Fibroblast of villous mesenchyme (primary cell): ENCODE measurements at places on chromosomes 5 and 9. TPM values are rescaled to one million over a fixed set of nuclear protein-coding genes. Genes with fewer than 3 reads are reported as not detected.
A peak's percentile ranks its signal among the peaks of the same experiment; 100 is the strongest.

DNA sequence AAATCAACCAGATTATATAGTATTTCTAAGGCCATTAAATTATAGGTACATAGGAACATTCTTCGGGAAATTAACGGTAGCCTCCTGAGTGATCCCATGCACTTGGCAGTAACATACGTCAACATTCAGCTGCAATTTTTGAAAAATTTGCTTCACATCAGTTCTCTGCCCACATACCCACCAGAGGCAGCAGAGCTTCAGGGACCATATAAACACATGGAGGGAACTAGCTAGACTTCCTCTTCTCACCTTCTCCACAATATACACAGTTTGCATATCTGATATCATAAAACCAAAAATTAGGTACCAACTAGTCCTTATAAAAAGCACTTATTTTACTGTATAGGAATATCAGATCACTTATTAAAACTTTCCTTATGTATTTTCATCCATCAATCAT is 4.8 kb downstream of the PSIP1 start:
- DNase-seq, result no peak

GRCh38 chr5:36938129-36938528 is 61.6 kb downstream of the NIPBL start:
- DNase-seq, result no peak

GRCh38 chr5:138523406-138523805 is 19.6 kb downstream of the ETF1 start:
- DNase-seq, result no peak

DNA sequence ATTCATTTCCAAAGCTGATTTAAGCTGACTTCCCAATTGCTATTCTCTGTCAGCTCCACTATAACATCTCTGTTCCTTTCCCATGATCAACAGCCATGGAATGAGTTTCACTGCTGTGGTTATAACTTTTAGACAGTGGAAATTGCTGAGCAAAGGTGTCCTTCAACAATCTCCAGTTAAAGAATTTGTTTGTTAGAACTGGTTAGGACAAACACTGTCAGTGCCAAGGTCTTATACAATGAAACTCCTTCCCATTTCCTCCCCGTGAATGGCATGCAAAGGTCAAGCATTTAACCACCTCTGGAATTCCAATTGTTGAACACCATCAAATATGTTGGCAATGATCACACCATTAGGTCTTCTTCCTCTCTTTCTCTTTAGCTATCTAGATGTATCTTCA is 45.7 kb upstream of the GHR start:
- DNase-seq, result no peak

Gene STC2
- 157 and 195 TPM in 2 replicates for total RNA-seq

- no peak for DNase-seq
Observed at GRCh38 chr5:58348996-58349728, 110.7 kb downstream of the PLK2 start.

Gene ANKRD34B
- not detected in 2 replicates for total RNA-seq

DNA sequence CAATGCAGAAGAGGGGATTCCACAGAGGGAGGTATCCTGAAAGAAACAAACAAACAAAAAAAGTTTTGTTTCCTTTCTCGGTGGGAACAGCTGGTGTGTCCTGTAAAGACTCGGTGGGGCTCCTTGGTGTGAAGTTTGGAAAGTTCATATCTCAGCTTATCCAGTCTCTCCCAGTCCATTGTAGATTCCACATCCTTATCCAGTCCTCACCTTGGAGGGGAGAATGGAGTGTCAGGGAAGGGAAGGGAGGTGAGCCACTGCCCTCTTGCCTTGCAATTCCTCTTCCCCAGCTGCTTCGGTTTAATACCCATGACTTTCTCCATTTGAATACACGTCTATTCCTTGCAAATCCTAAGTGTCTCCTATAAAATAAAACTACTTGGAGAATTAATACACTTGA is 234.5 kb downstream of the NFIB start:
- DNase-seq, result no peak

Gene IL9
- total RNA-seq, result not detected in 2 replicates

- peak; percentile 69 for DNase-seq
Observed at GRCh38 chr5:174501461-174502069, 222.8 kb upstream of the MSX2 start.

DNA sequence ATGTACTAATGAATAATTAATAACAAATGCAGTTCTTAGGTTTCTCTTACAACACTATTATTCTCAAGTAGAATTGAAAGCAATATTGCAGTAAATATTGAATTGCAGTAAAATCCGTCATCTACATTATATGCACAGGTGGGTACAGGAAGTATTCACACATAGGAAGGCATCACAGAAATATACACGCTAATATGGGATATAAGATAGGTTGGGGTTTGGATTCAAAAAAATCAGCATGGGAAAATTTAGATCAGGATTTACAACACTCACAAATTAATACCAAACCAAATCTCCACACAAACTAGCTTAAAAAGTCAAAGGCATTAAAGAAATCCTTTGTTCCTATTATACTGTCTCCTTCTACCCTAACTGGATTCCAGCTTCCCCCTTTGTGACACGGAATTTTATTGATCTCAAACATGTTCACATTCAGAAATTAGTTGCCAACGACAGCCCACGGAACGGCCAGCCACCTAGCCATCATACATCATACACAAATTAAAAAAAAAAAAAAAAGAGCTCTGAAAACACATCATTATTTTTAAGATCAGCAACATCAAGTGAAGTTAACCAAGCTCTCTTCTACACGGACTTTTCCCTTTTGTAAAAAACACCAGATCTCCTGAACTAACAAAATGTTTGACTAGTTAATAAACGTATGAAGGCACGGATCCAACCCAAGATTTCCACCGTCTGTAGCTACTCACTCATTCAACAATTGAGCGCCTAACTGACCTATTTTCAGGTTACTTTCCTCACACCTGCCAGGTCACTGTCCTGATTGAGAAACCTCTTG is 2.2 kb downstream of the NR6A1 start:
- DNase-seq, result peak; percentile 36

Gene CCL27
- total RNA-seq, result not detected in 2 replicates

Gene UBE2R2
- 20.3 and 20.6 TPM in 2 replicates for total RNA-seq

DNA sequence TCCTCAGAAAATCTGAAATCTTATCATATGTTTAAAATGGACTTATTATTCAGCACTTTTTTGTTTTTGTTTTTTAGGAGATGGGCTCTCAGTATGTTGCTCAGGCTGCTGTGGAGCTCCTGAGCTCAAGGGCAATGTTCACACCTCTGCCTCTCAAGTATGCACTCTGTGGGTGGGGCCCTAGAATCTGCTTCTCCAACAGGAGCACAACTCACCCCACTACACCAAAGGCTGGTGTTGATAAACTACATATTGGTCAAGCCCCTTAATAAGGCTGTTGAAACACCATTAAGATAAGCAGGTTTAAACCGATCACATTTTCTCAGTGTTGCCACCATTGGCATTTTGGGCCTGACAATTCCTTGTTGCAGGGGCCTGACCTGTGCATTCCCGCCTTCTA is 131.6 kb downstream of the FANCC start:
- DNase-seq, result no peak

Gene RANBP3L
- 0.32 and 1.3 TPM in 2 replicates for total RNA-seq

DNA sequence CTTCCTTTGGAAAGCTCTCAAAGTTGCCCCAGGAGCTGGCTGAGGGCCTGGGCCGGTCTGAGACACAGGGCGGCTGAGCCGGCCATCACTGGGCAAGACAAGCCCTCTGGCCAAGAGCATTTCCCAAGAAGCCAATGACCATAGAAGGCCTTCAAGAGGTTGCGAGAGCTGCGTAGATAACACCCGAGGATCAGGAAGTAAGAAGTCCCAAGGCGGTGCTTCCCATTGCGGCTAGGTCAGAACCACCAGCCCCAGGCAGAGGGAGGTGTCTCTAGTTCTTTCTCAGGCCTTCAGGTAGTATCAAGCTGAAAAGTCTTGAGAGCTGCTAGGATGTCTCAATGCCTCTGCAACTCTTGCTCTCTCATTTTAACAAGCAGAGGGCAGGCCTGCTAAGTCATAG is 54.0 kb upstream of the C5orf58 start:
- no peak for DNase-seq

- no peak for DNase-seq
Observed at GRCh38 chr9:130029223-130029973, 13.6 kb downstream of the FNBP1 start.

Gene ZNF879
- total RNA-seq, result 2.6 and 5.6 TPM in 2 replicates

DNA sequence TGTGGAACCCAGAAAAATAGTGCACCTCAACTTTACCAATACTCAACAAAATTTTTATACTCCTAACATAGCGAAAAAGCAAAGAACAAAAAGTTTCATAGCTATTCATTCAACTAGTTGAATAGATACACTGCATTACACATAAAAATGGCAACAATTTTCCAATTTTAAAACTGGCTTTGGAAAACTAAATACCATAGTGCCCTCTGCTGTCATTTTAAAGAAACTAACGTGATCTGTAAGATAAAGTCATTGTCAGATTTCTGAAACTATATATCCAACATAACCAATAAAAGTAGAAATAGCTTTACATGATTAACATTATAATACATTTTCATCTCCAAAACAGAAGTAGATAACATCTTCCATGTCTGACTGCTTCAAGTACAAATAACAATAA is 31.6 kb downstream of the DTWD2 start:
- peak; percentile 14 for DNase-seq

Gene BSPRY
- not detected in 2 replicates for total RNA-seq

Gene FBP1
- not detected in 2 replicates for total RNA-seq

GRCh38 chr5:91277840-91278239 is 105.3 kb downstream of the ARRDC3 start:
- DNase-seq, result no peak

Gene RAD17
- 21.3 and 27.2 TPM in 2 replicates for total RNA-seq

DNA sequence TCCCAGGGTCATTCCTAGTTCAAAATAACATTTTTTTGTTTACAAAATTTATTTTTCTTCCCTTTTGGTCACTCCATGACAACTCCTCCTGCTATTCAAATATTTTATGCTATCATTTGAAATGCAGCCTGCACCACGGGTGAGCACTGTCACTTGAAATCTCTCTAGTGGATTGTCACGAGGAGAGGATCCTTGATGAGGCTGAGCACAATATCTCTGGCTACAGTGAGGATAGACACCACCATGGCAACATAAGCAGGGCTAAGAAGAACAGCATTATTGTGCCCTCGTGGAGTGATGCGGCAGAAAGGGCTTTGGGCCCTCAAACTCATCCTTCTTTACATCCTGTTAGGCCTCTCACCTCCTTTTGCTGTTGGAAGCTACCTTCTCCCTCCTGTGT is 321.9 kb downstream of the RAB3C start:
- no peak for DNase-seq

Gene STX17
- total RNA-seq, result 23.5 and 35.0 TPM in 2 replicates

- DNase-seq, result no peak
Observed at GRCh38 chr9:123132696-123133095, 99.2 kb downstream of the GPR21 start.

GRCh38 chr5:15365070-15365469 is 134.9 kb upstream of the FBXL7 start:
- DNase-seq, result no peak

- DNase-seq, result no peak
Observed at GRCh38 chr9:132078699-132079356, 839 bp downstream of the MED27 start.

- peak; percentile 13 for DNase-seq
Observed at GRCh38 chr9:3138231-3139229, 294.6 kb upstream of the PUM3 start.
